H9 (cell line): ENCODE measurements at places on chromosomes 7 and 10. TPM values are rescaled to one million over a fixed set of nuclear protein-coding genes. Genes with fewer than 3 reads are reported as not detected.

- no peak for DNase-seq
Measured at GRCh38 chr7:99440195-99440594, 1.5 kb downstream of the CPSF4 start.

- DNase-seq, result no peak
Measured at GRCh38 chr10:43793704-43794103, 145.0 kb upstream of the ZNF32 start.

- DNase-seq, result no peak
Measured at GRCh38 chr7:130901209-130901783, 167.3 kb upstream of the KLF14 start.

GRCh38 chr7:124074007-124074406 is 41.1 kb upstream of the TMEM229A start:
- DNase-seq, result no peak

DNA sequence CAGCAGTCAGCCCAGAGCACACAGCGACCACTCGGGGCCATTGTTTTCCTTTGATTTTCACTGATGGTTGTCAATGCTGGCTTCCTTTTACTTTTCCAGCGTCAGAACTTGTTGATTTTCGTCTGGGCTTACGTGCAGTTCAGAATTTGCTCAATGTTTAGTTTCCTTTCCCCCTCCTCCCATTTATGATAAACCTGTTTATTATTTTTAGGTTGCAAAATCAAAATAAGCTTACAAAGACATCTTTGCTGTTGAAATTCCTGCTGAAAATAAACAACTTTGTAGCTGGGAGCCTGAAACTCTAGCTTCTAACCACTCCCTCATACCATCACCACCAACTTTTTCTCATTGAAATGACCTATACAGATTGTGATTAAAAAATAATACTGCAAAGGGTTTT is 83.1 kb upstream of the LYZL1 start:
- no peak for DNase-seq

DNA sequence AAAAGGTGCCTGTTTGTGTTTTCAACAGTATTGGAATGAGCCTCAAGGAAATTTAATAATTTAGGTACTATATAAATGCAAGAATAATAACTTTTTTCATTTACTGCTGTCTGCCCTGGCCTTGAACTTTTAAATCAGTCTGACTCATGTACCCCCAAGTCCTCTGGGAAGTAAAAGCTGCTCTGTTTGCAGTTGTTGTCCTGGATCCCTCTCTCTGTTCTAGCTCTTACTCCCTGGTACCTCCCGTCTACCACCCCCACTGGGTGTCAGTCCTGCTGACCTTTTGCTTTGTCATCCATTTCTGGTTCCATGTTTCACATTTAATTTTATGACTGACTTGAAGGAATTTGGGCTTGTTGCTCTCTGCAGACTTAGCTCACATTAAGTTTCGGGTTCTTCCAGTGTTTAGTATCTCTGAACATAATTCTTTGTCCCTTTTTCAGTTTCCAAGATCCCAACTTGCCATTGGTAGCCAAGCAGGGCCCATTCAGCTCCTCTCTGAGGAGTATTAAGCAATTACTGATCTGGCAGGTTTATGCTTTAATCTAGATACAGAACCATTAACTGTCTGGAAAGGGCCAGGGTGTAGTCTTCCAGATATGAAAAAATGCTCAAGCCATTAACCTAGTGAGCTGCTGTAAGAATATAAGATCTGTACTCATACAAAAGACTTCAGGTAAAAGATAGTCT is 208.7 kb upstream of the FAM3C start:
- DNase-seq, result no peak

- DNase-seq, result no peak
Measured at GRCh38 chr10:11830836-11831519, 7.8 kb downstream of the PROSER2 start.

- peak; percentile 26 for DNase-seq
Measured at GRCh38 chr7:27179030-27179429, 4.9 kb upstream of the HOXA10 start.

- no peak for DNase-seq
Measured at GRCh38 chr10:133033742-133034048, 54.0 kb upstream of the ADGRA1 start.

- DNase-seq, result peak; percentile 44
Measured at GRCh38 chr7:72751978-72752377, 76.0 kb downstream of the TYW1B start.

GRCh38 chr10:14382022-14382421 is 51.3 kb upstream of the FRMD4A start:
- DNase-seq, result no peak

- no peak for DNase-seq
Measured at GRCh38 chr10:49783645-49784044, 21.5 kb upstream of the OGDHL start.

GRCh38 chr7:68384581-68384980 is 1213.7 kb upstream of the AUTS2 start:
- DNase-seq, result no peak

- DNase-seq, result no peak
Measured at GRCh38 chr7:33423646-33424020, 294.3 kb downstream of the BBS9 start.

DNA sequence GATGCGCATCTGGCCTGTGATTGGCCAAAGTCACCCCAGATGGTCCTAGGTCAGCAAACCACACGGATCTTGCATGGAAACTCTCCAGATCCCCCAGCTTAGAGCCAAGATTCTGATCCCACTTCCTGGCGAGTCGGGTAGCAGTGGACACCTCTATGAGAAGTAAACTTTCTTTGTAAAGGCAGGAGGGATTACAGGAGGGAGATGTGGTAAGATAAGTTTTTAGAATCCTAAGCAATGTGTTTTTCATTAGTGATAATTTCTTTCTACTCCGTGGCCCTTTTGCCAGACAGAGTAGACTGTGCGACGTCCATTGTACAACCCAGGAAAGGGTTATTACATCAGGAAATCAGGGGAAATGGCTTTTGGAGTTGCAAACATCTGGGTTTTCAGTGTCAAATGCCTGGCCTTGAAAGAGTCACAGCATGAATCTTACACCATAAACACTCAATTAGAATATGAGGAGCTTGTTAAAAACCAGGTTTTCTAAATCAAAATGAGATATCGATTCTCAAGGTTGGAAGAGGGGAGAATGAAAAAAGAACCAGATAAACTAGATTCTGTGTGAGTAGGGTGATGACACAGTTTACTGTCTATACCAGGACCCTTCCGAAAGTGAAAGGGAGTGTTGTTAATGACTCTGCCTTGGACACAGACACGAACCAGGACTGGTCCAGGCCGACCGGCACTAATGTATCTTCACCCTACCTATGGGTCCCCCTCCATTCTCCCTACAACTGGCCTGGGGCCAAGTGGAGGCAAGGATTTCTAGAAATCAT is 61.9 kb upstream of the WAC start:
- DNase-seq, result no peak

DNA sequence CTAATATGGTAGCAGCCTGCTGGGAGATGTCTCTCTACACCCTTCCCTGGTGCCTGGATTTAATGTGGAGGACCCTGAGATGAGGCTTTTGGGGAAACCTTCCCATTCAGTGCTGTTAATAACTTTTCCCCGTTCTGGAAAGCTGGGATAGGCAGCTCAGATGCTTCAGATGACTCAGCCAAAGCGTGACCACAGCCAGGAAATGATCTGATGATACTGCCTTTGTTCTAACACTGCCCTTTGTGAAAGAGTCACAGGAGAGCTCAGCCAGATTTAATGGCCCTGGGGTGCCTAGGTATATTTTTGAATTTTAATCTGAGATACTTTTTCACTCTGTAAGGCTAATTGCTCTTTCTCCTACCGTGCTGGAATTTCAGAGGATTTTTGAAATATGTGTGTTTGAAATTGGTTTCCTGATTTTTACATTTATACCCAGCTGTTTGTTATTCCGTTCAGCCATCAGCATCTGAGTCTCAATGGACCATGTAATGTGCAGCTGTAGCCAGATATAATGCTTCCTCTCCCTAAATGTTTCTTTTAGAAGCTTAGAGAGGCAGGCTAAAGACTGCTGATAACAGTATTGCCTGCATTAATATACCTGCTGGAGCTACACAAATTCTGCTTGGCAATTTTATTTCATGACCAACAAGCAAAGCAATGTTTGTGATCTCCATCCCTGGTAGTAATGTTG is 17.8 kb downstream of the CELF2 start:
- DNase-seq, result peak; percentile 59

- DNase-seq, result no peak
Measured at GRCh38 chr7:36999626-37000485, 275.6 kb upstream of the AOAH start.

DNA sequence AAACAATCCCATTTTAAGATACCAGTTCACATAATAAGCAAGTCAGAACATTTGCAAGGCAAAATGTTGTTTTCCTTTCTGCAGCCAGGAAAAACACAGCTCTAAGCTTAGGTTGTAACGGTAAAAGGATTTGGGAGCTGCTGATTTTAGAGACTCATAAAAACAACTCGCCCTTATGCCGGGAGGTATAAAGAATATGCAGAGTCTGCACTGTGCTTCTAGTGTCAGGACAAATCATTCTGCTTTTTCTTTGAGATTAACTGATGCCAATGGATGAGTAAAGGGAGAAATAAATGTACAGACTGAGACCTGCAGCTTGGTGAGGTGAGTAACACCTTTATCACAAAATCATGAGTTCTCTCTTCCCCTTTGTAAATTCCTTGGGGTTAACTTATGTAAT is 2.0 kb upstream of the SFR1 start:
- no peak for DNase-seq

DNA sequence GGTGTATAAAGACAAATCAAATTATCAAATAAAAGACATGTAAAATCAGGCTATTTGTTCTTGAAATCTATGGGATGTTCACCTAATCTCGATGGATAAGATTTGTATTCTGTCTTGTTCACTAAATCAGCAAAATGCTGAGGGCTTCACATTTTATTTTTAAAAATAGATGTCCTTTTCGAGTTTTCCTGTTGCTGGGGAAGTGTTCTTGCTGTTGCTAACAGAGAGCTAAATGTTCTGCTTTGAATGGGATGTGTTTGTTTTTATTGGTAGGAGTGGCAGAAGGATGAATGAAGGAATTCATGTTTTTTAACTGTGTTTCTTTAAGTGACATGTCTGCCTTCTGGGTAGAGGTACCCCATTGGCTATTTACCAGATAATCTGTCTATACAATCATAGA is 7.3 kb upstream of the SNX13 start:
- no peak for DNase-seq

DNA sequence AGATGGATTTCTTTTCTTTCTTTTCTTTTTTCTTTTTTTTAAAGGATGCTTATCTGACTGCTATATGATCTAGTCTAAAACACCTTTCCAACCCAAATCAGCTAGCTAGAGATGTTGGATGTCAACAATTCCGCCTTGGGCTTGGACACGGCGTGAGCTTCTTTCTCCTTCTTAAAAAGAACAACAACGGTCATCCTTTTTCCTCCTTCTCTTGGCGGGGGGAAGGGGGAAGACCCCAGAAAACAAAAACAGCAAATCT is 1.0 kb downstream of the BEND7 start:
- no peak for DNase-seq

DNA sequence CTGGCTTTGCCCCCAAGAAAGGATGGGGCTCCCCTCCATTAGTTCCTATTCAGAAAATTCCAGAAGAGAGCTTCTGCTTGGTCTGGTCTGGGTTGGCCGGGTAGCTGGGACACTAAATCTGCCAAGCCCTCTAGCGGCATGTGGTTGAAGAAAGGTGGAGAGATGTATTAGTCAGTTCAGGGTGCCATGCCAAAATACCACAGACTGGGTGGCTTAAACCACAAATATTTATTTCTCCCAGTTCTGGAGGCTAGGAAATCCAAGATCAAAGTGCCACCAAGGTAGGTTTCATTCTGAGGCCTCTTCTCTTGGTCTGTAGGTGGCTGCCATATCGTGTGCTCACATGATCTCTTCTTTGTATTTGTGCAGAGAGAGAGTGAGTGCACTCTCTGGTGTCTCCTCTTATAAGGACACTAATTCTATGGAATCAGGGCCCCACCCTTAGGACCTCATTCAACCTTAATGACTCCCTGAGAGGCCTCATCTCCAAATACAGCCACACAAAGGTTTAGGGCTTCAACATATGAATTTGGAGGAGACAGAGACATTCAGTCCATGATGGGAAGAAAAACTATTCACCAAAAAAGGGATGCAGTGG is 38.7 kb upstream of the MTPAP start:
- DNase-seq, result no peak

FFAR4 gene
- total RNA-seq, result not detected in 2 replicates

SPDYE8 gene
- not detected in 2 replicates for total RNA-seq

CPA2 gene
- 0.29 TPM in 1 of 2 replicates, not detected in the other for total RNA-seq

ERV3-1 gene
- 13.9 and 16.5 TPM in 2 replicates for total RNA-seq

SFXN3 gene
- 2.8 and 3.4 TPM in 2 replicates for total RNA-seq

PLEKHS1 gene
- not detected in 2 replicates for total RNA-seq

NPTX2 gene
- 8.1 and 8.4 TPM in 2 replicates for total RNA-seq

DGKB gene
- 0.26 and 0.33 TPM in 2 replicates for total RNA-seq

IKZF1 gene
- total RNA-seq, result 0.48 and 0.98 TPM in 2 replicates

ELFN1 gene
- total RNA-seq, result 3.7 and 4.0 TPM in 2 replicates

SPDYE11 gene
- total RNA-seq, result not detected in 2 replicates

SPDYE2 gene
- not detected in 2 replicates for total RNA-seq
